ENCODE measurements at places on chromosomes 11 and 22. TPM values are rescaled to one million over a fixed set of nuclear protein-coding genes. Genes with fewer than 3 reads are reported as not detected.

The SLC43A1 gene
- 14.8 TPM for total RNA-seq

The SMTNL1 gene
- not detected for total RNA-seq

The ZNF280B gene
- 0.45 TPM for total RNA-seq

The PAFAH1B2 gene
- total RNA-seq: 104 TPM

The ZBTB44 gene
- 61.3 TPM for total RNA-seq

The EIF4ENIF1 gene
- total RNA-seq: 38.9 TPM

The NRXN2 gene
- total RNA-seq: 13.7 TPM

The CRACR2B gene
- total RNA-seq: 8.7 TPM

The TMEM25 gene
- 20.9 TPM for total RNA-seq

The GPHA2 gene
- not detected for total RNA-seq

The PLA2G6 gene
- 53.7 TPM for total RNA-seq

The NFAM1 gene
- total RNA-seq: 6.6 TPM

The RAB38 gene
- total RNA-seq: 3.2 TPM

The OR52I2 gene
- total RNA-seq: not detected

The FOLH1 gene
- 32.5 TPM for total RNA-seq

The DNAJB13 gene
- total RNA-seq: 0.62 TPM

The GRM5 gene
- total RNA-seq: 0.13 TPM

The SLC35C1 gene
- total RNA-seq: 12.0 TPM

The HORMAD2 gene
- not detected for total RNA-seq

The MMP8 gene
- total RNA-seq: 2.3 TPM

The CARNS1 gene
- total RNA-seq: 8.4 TPM

Data from sciatic nerve (tissue), 2 donors.